ENCODE measurements at places on chromosomes 4 and X. TPM values are rescaled to one million over a fixed set of nuclear protein-coding genes. Genes with fewer than 3 reads are reported as not detected.

The AR gene
- total RNA-seq: 23.5 TPM

DNA sequence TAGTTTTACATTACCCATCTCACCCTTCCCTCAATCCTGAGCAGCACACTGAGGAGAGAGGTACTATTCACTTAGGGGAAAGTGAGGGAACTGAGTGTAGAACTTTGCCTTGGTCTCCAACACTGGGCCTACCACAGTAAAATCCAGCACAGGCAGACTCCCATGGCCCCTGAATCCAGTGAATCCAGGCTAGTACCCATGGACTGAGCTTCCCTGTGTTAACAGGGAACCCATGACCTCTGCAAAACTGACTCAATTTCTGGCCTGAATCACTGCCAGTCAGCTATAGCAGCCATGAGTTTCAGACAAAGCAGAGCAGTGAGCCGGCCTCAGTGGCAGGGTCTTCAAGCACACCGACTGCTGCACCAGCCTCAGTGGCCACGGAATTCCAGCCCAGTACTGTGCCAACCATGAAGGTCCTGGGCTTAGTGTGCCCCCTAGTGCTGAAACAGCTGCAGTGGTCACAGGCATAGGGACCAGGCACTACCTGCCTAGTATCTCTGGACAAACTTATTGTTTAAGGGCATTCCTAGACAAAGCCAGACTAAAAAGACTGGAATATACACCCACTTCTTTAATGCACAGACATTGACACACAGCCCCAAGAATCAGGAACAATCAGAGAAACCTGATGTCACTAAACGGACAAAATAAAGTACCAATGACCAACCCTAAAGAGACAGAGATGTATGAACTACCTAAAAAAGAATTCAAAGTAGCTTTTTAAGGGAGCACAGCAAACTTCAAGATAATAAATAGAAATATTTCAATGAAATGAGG, 127.4 kb upstream of the RPL34 start:
- H3K36me3 ChIP-seq: no peaks in the 10 kb centered on the region
- H3K4me1 ChIP-seq: no peaks in the 10 kb centered on the region
- no peak for DNase-seq
- H3K27ac ChIP-seq: no peak overlapping the region
- H3K4me3 ChIP-seq: no peak overlapping the region

DNA sequence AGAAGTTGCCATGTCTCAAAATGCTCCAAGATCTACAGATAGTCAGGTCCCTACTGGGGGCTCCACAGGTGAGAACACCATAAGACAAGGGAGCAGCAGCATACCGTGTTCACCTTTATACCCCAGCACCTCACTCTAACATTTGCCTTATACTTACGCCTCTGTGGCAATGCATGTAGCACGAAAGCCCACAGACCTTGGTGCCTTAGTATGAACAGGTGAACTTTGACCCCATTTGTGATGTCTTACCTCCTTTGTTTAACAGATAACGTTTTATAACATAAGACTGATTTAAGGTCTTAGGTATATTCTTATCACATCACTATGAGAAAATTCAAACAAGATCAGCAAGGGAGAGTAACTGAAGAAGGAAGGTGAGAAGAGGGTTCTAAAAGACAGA, 128.8 kb downstream of the ARX start:
- H3K4me3 ChIP-seq: no peak overlapping the region
- no peak for DNase-seq
- no peaks in the 10 kb centered on the region for H3K27me3 ChIP-seq

DNA sequence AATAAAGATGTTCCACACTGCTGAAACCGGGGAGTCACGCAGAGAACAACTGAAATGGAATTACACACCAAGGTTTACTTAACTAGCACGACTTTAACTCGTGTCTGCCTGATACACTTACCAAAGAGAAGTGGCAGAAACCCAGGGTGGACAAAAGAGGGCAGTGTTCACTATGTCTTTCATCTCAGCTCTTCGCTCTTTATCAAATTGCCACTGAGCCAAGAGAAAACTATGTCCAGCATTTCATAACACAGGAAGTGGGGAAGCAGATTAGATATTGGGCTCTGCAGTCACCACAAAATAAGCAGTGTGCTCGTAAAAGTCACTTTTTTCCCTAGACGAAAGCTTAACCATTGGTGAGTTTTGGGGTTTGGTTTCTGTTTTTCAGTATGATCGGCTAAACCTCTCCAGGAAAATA, 155.7 kb downstream of the CHIC2 start:
- H3K4me3 ChIP-seq: no peak overlapping the region
- H3K27me3 ChIP-seq: no peaks in the 10 kb centered on the region
- no peak overlapping the region for H3K27ac ChIP-seq
- no peak for DNase-seq

Data from tibial nerve (tissue), 4 donors.